Activated gamma-delta T cell treated with anti-CD3 and anti-CD28 coated beads, Interleukin-2, amount 50 U/mL, for 16 hours (primary cell): ENCODE measurements at places on chromosomes 13 and 19.

GRCh38 chr19:29761575-29762232 is 46.6 kb upstream of the C19orf12 start:
- no peak for DNase-seq

- no peak for DNase-seq
Observed at GRCh38 chr19:48509467-48510194, 2.0 kb downstream of the LMTK3 start.

DNA sequence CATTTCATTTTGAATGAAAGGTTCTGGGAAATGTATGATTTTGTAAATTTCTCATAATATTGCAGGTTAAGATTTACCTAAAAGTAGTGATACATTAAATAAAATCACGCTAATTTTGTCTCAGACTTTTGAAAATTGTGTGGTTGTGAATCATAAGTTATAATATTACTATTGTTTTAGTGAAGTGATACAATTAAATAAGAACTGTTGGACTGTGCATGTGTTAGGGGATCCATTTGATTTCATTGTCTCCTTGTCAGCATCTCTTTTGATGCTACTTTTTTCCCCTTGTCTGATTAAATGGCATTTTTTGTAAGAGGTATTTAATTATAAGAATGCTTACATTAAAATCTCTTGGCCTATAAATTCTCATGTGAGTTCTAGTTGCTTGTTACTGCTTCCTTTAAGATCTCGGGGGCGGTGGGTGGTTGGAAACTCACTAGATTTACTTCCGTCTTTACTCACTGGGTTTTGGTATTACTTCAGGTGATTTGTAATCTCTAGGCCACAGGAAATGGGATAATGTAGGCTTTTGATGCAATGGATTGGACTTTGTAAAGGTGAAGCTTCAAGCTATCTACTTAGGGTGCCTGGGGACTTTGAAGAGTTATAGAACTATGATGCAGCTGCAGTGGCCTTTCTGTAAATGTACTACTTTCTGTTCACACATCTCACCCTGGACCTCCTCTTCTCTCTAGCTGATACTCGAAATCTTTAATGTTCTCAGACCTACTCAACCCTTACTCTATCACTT is 66.5 kb downstream of the PAN3 start:
- no peak for DNase-seq

- no peak for DNase-seq
Observed at GRCh38 chr19:38009650-38010242, 102.7 kb downstream of the SIPA1L3 start.

- DNase-seq, result no peak
Observed at GRCh38 chr19:39064405-39064804, 19.8 kb upstream of the ACP7 start.
